ENCODE measurements at places on chromosomes 6 and 20. TPM values are rescaled to one million over a fixed set of nuclear protein-coding genes. Genes with fewer than 3 reads are reported as not detected.

The HSPA12B gene
- 10.2 TPM for total RNA-seq

The GDAP1L1 gene
- total RNA-seq = not detected

The LY86 gene
- not detected for total RNA-seq

The GATA5 gene
- not detected for total RNA-seq

The HCRTR2 gene
- total RNA-seq = not detected

The RIPPLY2 gene
- 0.51 TPM for total RNA-seq

The CRISP3 gene
- total RNA-seq = not detected

The CLDN20 gene
- not detected for total RNA-seq
